NB4 (cell line): ENCODE measurements at places on chromosomes 6 and 20.

- DNase-seq: no peak
Measured at GRCh38 chr20:20034486-20034885, 17.3 kb downstream of the NAA20 start.

GRCh38 chr20:50561379-50562078, 51.3 kb downstream of the PTPN1 start:
- DNase-seq: no peak

DNA sequence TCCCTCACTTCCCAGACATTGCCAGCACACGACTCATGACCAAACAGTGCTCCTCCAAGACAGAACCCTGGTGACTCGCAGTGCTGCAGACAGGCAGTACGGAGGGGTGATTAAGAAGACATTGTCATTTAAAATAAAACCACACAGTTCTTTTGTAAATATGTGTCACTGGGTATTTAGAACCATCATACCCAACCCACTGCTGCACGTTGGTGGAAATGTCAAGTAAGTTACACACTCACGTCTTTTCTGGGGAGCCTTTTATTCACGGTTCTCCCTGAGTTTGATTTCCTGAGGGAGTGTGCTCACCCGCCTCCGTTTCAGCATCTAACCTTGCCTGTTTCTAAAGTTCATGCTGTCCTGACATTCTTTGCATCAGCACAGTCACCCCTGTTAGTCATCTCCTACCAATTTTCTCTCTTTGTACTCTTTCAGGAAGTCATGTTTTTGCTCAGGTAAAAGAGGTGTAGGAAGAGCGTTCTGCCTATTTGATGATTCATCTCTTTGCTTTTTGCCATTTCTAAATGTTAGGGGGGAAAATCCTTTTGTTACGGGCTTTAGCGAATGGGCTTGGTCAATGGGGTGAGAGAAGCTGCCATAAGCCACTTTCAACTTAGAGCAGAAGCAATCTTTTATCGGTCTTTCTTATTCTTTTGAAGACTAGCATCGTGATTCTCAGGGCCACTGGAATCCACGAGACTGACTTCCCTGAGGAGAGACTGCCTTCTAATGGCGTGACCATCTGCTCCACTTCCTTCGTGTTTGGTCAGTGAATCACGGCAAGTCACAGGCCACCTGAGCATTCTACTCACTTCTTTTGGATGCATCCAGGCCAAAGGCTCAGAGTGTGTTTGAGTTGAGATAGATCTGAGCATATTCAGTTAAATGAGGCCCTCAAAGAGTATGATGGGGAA, 512.8 kb upstream of the JARID2 start:
- DNase-seq: peak; percentile 82

DNA sequence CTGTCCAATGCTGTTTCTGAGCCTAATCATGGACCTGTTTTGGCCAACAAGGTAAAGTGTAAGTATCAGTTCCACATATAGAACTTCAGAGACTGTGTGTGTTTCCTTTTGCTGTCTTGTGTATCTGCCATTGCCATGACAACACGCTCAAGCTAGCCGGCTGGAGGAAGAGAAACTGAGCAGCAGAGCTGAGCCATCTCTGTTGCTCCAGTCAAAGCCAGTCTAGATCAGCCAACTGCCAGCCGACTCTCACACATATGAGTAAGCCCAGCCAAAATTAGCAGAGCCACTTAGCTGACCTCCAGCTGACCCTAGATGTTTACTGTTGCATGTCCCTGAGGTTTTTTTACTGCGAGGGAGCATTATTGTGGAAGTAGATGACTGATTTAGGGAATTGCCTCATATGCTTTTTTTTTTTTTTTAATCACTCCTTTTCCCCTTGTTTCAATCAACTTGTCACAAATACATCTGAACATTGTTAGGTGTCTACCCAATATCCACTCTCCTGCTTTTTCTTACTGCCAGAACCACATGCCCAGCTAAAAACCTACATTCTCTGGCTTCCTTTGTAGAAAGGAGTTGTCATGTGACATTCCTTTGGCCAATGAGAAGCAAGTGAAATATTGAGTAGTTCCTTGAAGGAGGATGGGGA, 304.3 kb upstream of the SUPT3H start:
- peak; percentile 88 for DNase-seq

DNA sequence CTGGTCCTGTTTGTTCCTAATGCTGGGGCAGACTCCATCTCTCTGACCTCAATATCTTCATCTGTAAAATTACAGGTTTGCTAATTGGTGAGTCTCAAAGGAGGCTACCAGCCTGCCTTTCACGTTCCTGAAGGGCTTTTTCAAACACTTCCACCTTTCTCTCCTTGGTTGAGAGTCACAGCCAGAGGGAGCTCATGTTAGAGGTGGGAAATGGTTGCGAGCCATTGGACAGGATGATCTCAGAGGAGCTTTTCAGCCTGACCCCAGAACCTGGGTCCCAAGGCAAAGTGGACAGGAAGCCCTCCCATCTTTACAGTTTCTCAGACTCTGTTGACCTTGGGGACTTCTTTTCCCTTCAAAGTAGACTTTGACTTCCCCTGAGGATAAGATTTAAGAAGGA, 37.6 kb downstream of the NDUFAF5 start:
- DNase-seq: no peak

- DNase-seq: no peak
Measured at GRCh38 chr6:111220383-111221031, 133.2 kb downstream of the SLC16A10 start.

- DNase-seq: no peak
Measured at GRCh38 chr6:150979826-150980350, 114.4 kb downstream of the MTHFD1L start.

- no peak for DNase-seq
Measured at GRCh38 chr20:37892001-37892400, 10.9 kb upstream of the VSTM2L start.

GRCh38 chr6:117684749-117685148, 9.5 kb downstream of the NUS1 start:
- no peak for DNase-seq

DNA sequence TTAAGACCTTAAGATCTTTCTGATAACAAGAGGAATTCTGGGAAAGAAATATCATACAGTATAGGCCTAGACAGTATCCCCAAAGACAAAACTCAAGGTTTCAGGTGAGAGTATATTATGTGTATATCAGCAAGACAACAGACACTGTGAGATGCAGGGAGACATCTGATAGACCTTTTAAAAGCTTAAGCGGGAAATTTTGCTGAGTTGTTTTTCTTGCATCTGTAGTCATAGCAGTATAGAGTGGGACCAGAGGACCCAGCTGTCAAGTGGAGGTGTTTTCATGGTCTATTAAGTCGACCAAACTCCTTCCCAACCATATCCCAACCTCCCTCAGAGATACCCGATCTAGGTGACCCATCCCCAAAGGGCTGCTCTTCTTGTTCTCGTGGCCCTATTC, 98.1 kb upstream of the THEMIS start:
- no peak for DNase-seq

DNA sequence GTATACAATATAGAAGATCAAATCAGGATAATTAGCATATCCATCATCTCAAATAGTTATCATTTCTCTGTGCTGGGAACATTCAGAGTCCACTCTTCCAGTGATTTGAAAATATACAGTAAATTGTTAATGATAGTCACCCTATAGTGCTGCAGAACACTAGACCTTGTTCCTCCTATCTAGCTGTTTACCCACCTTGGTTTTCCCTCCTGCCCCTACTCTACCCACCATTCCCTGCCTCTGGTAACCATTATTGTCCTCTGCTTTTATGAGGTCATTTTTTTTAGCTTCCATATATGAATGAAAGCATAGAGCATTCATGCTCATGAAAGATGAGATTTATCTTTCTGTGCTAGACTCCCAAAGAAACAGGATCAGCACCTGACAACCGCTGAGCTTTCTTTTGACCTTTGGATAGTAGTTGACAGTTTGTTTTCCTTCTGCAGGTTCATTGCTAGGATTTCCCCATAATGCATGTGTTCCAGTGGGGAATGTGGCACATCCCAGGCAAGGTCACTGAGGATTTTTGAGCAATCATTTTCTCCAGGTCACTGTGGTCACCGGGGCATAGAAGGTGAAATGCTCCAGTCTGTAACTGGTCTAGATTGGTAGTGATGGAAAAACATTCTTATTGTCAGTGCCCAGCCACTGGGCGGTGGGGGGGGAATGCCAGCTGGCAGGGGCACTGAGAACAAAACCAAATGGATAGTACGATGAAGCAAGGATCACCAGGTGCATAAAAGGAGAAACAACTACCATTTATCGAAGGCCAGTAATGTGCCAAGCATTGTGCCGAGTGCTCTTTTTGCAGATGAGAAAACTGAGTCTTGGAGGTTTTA, 33.6 kb upstream of the BCAS1 start:
- no peak for DNase-seq

- DNase-seq: no peak
Measured at GRCh38 chr6:41858703-41859102, 36.5 kb downstream of the USP49 start.

GRCh38 chr20:5001174-5002076, at the start of gene SLC23A2:
Gene SLC23A2, minus strand, starts transcription at chr20:5001510. Its CDS starts 68,948 bp downstream, at chr20:4932562.
- DNase-seq: peak; percentile 73

DNA sequence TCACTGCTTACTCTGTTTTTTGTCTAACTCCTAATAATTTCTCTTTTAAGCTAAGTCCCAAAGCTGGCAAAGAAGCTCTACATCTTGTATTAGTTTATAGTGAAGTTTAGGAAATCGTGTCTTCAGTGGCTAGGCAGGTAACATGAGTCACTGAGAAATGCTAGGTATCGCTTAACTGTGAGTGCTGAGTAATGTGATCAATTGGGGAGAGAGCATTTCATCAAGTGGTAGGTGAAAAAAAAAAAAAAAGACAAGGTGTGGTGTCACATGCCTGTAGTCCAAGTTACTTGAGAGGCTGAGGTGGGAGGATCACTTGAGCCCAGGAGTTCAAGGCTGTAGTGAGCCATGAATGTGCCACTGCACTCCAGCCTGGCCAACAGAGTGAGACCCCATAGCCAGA, 125.3 kb downstream of the FAM83B start:
- DNase-seq: no peak

GRCh38 chr20:58892141-58892931, 39.8 kb downstream of the GNAS start:
- peak; percentile 89 for DNase-seq

- no peak for DNase-seq
Measured at GRCh38 chr6:34342247-34342646, 50.2 kb downstream of the NUDT3 start.

DNA sequence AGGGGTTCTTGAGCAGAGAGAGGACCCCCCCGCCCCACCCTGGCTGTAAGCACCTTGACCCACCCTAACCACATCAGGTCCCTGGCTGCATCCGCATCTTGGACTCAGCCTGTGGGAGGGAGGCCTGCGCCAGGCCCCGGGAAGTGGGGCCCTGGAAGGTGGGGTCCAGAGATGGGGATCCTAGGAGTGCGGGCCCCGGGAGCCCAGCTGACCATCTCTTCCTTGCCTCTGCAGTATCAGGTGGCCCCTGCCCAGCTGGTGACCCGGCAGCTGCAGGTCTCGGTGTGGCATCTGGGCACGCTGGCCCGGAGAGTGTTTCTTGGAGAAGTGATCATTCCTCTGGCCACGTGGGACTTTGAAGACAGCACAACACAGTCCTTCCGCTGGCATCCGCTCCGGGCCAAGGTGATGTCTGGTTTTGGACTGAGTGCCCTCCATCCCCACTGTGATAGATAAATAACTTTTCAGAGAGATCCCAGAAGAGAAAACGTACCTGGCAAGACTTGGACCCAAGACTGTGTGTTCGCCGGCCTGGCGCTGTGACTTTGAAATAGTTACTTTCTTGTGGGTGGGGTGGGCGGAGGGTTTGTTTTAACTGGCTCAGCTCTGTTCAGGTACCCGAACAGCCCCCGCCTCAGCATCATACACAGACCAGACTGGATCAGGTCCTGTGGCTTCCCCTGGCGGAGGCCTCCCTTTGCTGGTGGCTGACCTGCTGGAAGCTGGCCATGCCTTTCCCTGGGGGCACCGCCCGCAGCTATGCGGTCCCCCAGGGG, 62.0 kb downstream of the EZR start:
- DNase-seq: no peak

DNA sequence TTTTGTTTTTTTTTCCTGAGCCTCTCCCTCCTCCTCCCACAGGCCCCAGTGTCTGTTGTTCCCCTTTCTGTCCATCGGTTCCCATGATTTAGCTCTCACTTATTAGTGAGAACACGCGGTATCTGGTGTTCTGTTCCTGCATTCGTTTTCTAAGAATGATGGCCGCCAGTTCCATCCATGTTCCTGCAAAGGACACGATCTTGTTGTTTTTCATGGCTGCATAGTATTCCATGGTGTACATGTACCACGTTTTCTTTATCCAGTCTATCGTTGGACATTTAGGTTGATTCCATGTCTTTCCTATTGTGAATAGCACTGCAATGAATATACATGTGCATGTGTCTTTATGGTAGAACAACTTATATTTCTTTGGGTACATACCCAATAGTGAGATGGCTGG, 105.6 kb upstream of the NUP153 start:
- DNase-seq: no peak

- peak; percentile 89 for DNase-seq
Measured at GRCh38 chr6:66628917-66629316, 921.9 kb upstream of the EYS start.

- DNase-seq: no peak
Measured at GRCh38 chr20:16613954-16614353, 40.7 kb upstream of the KIF16B start.

- DNase-seq: no peak
Measured at GRCh38 chr20:63060057-63060991, 53.6 kb upstream of the BHLHE23 start.

DNA sequence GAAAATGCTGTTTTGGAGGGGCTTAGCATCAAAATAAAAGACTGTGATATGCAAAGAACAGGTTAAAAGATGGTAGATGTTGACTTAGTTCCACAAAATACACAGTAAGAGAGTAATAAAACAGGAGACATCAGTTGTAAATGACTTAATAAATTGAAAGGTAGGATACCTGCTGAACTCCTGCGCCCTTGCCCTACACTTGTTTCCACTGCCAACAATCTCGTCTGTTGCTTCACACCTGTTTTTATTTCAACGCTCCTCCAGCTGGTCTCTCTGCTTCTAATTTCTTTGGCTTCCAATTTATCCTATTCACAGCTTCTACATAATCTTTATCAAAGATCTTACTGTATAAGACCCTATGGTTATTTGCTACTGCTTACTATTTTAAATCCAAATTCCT, 115.9 kb upstream of the BEND3 start:
- DNase-seq: no peak

DNA sequence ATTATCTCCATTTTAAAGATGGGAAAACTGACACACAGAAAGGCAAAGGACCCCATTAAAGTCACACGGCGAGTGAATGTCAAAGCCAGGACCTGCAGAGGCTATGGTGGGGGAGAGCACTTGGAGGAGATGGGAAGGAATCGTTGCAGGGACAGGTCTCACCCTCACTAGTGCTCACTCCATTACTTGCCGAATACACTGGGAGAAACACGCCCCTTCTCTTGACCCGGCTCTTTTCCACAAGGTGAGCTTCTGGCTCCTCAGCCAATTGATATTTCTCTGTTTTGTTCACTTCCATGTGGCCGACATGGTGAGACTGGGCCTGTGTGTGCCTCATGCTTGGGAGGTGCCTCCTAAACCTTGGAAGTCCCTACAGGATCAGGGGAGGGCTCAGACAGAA, 117.8 kb upstream of the KCNG1 start:
- no peak for DNase-seq
